Stimulated activated CD4-positive, alpha-beta T cell treated with anti-CD3 and anti-CD28 coated beads, Interleukin-2, amount 100 ng/mL, for 24 hours (primary cell): ENCODE measurements at places on chromosomes 2 and 18.

GRCh38 chr2:204115137-204116056, 178.8 kb downstream of the ICOS start:
- no peak for DNase-seq

DNA sequence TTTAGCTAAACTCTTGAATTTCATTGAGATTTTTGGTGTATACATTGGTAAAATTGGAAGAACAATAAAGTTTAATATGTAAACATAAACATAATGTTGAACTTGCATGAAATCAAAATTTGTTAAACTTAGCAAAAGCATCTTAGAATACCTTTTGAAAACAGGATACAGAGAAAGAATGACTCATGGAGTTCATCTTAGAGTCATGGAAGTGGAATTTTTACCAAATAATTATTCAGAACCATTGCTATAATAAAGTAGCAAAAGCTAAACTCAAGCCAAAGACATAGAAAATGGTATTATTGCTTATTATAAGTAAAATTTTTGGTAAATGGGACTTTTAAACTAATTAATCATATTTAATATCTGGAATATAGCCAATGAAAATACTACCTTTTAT, 841.6 kb upstream of the SLC39A10 start:
- no peak for DNase-seq

GRCh38 chr2:17195016-17195415, 323.2 kb downstream of the RAD51AP2 start:
- no peak for DNase-seq

GRCh38 chr18:32881009-32881408, 108.2 kb upstream of the KLHL14 start:
- DNase-seq: no peak

DNA sequence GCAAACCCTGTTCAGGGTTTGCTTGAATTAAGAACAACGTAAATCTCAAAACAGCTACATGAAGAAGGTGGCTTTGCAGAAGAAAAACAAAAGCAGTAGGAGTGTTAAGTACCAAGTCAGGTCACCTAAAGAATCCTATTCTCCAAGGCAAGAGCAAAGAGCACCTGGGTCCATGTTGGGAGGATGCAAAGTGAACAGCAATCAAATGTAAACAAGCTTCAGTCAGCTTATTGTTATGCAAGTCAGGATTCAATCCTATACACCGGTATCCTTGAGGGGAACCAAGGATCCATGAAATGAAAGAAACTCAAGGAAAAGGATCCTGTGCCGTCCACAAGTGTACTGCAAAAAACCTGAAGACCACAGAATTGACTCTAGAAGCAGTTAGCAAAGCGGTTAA, 261.0 kb upstream of the DDX18 start:
- no peak for DNase-seq

DNA sequence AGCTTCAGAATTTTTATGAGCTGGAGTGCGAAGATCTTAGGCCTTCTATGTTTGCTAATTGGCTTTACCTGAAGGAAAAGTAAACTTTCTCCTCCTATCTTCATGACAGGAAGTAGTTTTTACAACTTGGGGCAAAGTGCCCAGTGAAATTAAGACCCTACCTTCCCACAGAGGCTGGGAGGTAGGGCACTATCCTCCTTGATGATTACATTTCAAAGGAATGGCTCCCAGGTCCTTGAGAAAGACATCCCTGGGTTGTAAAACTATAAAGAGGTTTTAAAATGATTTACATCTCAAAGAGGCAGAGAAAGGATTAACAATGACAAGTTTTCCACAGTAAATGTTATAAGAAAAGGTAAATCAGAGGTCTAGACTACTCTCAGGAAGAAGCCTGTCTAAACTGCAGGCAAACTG, 155.8 kb downstream of the CDH7 start:
- no peak for DNase-seq

- DNase-seq: no peak
These were observed 1037.9 kb upstream of the DDX18 start for GRCh38 chr2:116776556-116776955.

DNA sequence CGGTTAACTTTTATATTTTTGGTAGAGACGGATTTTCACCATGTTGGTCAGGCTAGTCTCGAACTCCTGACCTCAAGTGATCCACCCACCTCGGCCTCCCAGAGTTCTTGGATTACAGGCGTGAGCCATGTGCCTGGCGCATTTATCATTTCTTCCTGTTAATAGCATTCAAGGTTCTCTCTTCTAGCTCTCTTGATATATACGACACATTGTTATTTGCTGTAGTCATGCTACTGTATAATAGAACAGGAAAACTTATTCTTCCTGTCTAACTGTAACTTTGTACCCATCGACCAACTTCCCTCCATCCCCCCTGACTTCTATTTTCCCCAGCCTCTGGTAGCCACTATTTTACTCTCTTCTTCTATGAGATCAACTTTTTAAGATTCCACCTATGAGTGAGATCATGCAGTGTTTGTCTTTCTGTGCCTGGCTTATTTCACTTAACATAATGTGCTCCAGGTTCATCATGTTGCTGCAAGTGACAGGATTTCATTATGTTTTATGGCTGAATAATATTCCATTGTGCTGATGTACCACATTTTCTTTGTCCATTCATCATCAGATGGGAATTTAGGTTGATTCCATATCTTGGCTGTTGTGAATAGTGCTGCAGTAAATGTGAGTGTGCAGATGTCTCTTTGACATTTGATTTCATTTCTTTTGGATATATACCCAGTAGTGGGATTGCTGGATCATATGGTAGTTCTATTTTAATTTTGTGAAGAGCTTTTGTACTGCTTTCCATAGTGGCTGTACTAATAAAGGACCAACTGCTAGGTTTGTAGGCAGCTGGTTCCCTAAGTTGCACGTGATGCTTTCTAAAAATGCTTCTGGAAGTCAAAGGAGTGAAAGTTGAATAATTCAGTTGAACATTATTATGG, 205.2 kb downstream of the PRKCE start:
- no peak for DNase-seq

DNA sequence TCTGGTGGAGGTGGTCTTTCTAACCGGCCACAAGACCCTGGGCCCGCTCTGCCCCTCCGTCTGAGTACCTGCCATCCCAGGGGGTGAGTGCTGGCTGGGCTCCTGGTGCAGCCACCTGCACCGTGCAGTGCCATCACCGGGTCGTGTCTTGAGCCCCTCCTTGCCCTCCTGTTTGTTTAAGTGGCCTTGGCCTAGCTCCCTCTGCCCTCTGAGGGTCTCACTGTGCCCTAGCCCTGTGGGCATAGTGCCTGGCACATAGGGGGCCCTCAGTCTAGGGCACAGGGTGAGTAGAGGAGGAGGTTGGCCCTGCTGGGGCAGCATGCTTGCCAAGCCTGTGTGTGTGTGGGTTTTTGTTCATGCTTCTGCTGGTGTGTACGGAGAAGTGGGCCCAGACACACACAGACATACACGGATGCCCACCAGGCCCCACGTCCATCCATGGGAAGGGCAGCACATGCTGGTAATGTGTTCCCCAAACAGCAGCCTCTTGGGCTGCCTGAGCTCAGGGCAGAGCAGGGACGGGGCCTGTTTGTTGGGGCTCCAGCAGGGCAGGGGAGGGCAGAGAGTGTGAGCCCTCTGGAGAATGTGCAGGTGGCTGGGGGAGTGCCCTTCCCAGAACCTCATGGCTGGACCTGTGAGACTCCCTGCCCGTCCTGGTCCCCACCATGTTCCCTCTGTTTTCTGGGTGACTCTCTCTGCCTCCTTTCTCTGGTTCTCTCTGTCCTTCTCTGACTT, 94.6 kb downstream of the GLI2 start:
- no peak for DNase-seq

- peak; percentile 21 for DNase-seq
These were observed 88.6 kb upstream of the BCL11A start for GRCh38 chr2:60641811-60642788.

DNA sequence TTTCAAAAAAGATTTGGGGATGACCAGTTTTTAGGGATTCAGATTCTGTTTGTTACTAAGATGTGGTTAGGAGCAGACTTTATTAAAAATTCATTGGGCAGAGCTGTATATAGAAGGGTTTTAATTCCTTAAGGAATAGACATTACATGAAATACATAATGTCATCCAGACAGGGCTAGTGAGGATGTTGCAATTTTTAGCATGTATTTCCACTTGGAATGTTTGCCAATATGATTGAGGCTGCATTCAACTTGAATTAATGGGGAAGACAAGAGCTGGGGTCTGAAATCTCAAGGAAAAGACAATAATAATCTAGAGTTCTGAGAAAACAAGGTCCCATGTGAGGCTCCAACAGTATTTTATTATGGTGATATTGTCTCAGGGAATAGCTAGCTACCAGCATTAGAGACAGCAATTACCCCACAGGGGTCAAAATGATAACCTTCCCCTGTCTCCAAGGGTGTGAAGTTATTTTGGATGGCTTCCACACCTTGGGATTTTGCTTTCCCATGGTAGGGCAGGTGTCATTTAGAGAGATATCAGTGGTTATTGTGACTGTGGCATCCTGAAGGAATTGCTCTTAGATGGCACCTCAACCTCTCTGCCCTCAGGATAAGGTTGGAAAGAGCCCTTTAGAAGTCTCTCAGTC, 60.2 kb downstream of the VSNL1 start:
- DNase-seq: no peak

DNA sequence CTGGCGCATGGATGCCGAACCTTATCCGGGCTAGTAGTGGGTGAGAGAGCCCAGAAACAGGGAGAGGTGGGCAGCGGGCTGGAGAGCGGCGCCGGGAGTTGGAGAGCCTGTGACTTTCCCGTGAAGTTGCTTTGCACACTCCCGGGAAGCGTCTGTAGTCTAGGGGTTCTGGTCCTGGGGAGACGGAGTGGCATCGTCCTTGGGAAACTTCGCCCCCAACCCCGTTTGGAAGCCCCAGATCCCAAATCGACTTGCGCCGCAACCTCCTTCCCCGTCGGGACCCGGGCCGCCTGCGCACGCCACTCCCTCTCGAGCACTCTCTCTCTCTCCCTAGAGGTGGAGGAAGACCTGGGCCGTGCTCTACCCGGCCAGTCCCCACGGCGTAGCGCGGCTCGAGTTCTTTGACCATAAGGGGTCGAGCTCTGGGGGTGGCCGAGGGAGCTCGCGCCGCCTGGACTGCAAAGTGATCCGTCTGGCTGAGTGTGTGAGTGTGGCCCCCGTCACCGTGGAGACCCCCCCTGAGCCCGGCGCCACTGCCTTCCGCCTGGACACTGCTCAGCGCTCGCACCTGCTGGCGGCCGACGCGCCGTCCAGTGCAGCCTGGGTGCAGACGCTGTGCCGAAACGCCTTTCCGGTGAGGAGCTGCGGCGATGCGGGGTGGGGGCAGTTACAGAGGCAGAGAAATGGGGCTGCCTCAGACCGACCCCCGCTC, 456 bp downstream of the DOK1 start:
- peak; percentile 62 for DNase-seq

- DNase-seq: no peak
These were observed 84.4 kb upstream of the ZCCHC2 start for GRCh38 chr18:62438402-62438801.
